ENCODE measurements at places on chromosomes 4 and X.
A peak's percentile ranks its signal among the peaks of the same experiment; 100 is the strongest.

DNA sequence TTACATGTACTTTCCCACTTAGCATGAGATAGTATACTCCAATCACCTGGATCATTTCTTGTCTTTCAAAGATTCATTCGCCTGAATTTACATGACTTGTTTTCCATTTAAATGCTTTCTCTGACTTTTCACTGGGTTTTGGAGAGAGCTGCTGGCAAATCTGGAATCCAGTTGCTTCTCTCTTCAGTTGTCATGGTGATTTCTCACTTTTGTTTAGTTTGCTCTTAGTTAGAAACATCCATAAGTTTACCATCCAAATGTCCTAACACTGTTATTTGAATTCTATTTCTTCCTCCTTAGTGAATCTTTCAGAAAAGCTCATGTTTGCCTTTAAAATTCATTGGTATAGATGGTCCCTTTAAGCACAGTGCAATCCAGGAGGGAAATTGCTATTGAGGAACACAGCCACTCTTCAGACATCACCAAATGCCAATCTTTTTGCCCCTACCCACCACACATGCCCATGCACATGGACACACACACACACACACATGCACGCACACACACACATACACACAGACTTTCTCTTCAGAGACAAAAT, 51.7 kb downstream of the REELD1 start:
- DNase-seq, result no peak

DNA sequence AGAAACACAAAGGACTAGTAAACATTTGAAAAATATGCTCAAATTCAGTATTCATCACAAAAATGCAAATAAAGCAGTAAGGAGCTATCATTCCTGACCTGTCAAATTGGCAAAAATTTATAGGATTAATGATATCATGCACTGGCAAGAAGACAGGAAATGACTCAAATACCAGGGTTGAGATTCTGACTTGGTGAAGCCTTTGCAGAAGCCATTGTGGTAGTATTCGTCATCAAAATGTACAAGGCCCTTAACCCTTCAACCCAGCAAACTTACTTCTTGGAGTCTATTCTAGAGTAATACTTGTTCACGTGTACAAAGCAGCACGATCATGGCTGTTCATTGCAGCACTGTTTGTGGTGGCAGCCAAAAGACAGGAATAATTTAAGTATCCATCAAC, 132.4 kb downstream of the ENOX2 start:
- no peak for DNase-seq

- DNase-seq, result no peak
Measured at GRCh38 chrX:15594371-15594770, 6.4 kb downstream of the ACE2 start.

DNA sequence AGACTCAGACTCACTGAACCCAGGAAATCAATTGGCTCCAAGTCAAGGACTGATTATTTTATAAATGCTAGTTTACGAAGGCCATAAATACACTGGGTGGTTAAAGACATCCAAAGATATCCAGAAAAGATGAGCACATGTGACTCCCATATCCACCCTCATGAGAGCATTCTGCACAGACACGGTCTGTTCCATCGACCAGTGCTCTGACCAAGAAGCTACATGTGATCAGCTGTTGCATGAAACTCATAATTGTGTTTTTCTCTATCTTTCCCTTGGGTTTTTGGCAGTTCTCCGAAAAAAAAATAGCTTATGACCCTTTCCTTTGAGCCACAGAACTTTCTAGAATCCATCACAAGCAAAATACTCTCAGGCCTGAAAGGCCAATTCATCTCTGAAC, 2.7 kb upstream of the PIR start:
- DNase-seq, result no peak

GRCh38 chr4:71186566-71187403, 152.0 kb upstream of the SLC4A4 start:
- peak; percentile 27 for DNase-seq
